ENCODE measurements at places on chromosomes 7 and 10. TPM values are rescaled to one million over a fixed set of nuclear protein-coding genes. Genes with fewer than 3 reads are reported as not detected.

The DENND2A gene
- 12.2 TPM for polyA plus RNA-seq

- H3K27ac ChIP-seq = no peak overlapping the region
- peaks cover 52% of the 10 kb centered on the region for H3K36me3 ChIP-seq
- no peaks in the 10 kb centered on the region for H3K27me3 ChIP-seq
- no peaks in the 10 kb centered on the region for H3K4me1 ChIP-seq
- no peak overlapping the region for H3K4me3 ChIP-seq
Observed at GRCh38 chr7:105131033-105131656, 117.1 kb downstream of the KMT2E start.

- no peak overlapping the region for H3K27ac ChIP-seq
- no peak overlapping the region for H3K4me3 ChIP-seq
- no peaks in the 10 kb centered on the region for H3K4me1 ChIP-seq
- no peak for DNase-seq
Observed at GRCh38 chr10:348456-348855, 213.2 kb downstream of the ZMYND11 start.

- H3K4me1 ChIP-seq = no peaks in the 10 kb centered on the region
- H3K4me3 ChIP-seq = no peak overlapping the region
- H3K27me3 ChIP-seq = no peaks in the 10 kb centered on the region
- no peak for DNase-seq
- no peaks in the 10 kb centered on the region for H3K36me3 ChIP-seq
- H3K27ac ChIP-seq = no peak overlapping the region
Observed at GRCh38 chr7:13028825-13029099, 341.3 kb downstream of the ARL4A start.

GRCh38 chr10:63670291-63670898, 149.2 kb downstream of the REEP3 start:
- no peaks in the 10 kb centered on the region for H3K4me1 ChIP-seq
- H3K36me3 ChIP-seq = no peaks in the 10 kb centered on the region
- peak; percentile 9 for DNase-seq
- H3K27ac ChIP-seq = no peak overlapping the region
- no peaks in the 10 kb centered on the region for H3K27me3 ChIP-seq
- no peak overlapping the region for H3K4me3 ChIP-seq

DNA sequence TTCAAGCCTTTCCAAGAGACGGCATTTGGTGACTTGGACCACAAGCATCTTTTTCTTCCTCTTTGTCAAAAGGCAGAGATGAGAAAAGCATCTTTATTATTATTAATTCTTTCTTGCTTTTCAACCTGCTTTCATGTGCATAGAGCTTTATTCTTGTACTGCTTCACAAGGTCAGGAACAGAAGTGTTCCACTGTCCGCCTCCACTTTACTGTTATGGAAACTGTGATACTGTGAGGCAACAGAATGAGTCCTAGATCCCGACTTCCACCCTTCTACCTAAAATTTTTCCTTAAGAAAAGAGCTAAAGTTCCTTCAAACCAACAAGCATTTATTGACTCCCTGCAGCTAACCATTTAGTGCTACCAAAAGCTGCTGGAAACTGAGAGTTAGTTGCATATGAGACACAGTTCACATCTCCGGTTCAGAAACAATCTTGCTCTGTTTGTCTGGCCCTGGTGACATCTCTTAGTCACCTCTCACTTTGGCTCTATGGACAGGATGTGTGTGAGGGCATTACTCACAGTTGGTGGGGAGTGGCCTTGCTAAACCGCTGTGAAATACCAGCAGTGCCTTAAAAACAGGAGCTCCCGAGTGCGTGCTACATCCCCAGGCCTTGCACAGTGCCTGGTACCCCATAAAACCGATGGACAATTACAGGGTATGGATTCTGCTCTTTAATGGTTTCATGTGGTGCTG, 77.1 kb upstream of the TRIL start:
- no peaks in the 10 kb centered on the region for H3K27me3 ChIP-seq
- H3K4me3 ChIP-seq = no peak overlapping the region
- no peaks in the 10 kb centered on the region for H3K4me1 ChIP-seq

The KCNMA1 gene
- polyA plus RNA-seq = 19.6 TPM

The GCK gene
- polyA plus RNA-seq = 2.3 TPM

- no peaks in the 10 kb centered on the region for H3K36me3 ChIP-seq
- H3K27me3 ChIP-seq = no peaks in the 10 kb centered on the region
- no peak for DNase-seq
- H3K4me3 ChIP-seq = no peak overlapping the region
Observed at GRCh38 chr10:36023939-36024338, 381.8 kb upstream of the FZD8 start.

DNA sequence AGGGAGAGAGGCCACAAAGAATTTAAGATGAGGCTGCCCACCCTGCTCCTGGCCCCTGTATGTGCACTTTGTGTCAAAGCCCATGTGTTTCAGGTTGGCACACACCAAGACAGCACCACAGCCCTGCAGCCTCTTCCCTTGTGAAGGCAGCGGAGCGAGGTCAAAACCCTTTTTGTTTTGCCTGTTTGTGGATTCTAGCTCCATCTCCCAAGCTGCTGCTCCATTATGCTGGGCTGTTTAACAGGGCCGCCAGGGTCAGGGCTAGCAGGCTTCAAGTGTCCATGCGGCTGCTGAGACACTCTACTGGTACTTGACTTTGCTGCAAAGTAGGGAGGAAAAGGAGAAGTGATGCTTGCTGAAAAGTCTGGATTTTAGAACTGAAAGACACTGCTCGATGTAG, 142.3 kb upstream of the EFCAB10 start:
- peaks cover 14% of the 10 kb centered on the region for H3K36me3 ChIP-seq
- no peak overlapping the region for H3K4me3 ChIP-seq
- H3K4me1 ChIP-seq = no peaks in the 10 kb centered on the region
- no peaks in the 10 kb centered on the region for H3K27me3 ChIP-seq
- H3K27ac ChIP-seq = no peak overlapping the region

DNA sequence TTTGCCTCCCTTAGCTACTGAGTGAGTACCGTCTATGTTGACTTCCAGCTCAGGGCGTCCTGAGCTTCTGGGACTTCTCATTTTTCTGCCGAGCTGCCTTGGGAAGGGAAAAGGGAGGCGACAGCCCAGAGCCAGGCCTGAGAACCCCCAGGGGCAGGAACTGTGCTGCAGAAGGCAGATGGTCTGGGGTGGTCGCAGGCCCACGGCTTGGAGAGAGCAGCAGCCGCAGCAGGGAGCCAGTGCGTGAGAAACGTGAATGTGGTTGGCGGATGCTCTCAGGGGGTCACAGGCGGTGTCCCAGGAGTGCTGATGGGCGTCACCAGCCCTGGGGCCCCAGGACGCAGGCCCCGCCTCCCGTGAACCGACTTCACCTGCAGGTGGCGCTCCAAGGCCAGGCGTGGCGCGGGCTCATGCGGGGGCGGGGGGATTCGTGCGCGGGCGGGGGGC, 9.2 kb upstream of the PWWP2B start:
- H3K4me3 ChIP-seq = peak overlapping the region; percentile 28
- peaks cover 2% of the 10 kb centered on the region for H3K27me3 ChIP-seq

- H3K36me3 ChIP-seq = no peaks in the 10 kb centered on the region
- no peak for DNase-seq
- H3K4me3 ChIP-seq = no peak overlapping the region
- peaks cover 21% of the 10 kb centered on the region for H3K4me1 ChIP-seq
Observed at GRCh38 chr7:73865738-73866445, 4.9 kb downstream of the TMEM270 start.

- no peaks in the 10 kb centered on the region for H3K27me3 ChIP-seq
- H3K4me3 ChIP-seq = no peak overlapping the region
- no peak overlapping the region for H3K27ac ChIP-seq
- no peaks in the 10 kb centered on the region for H3K36me3 ChIP-seq
- H3K4me1 ChIP-seq = no peaks in the 10 kb centered on the region
Observed at GRCh38 chr10:7519351-7519750, 108.5 kb upstream of the SFMBT2 start.

The CDC14C gene
- polyA plus RNA-seq = 0.06 TPM

- H3K4me3 ChIP-seq = no peak overlapping the region
- H3K4me1 ChIP-seq = no peaks in the 10 kb centered on the region
- DNase-seq = no peak
- H3K27ac ChIP-seq = no peak overlapping the region
Observed at GRCh38 chr10:47286116-47286505, 13.9 kb upstream of the GDF10 start.

The PSMA2 gene
- 136 TPM for polyA plus RNA-seq

DNA sequence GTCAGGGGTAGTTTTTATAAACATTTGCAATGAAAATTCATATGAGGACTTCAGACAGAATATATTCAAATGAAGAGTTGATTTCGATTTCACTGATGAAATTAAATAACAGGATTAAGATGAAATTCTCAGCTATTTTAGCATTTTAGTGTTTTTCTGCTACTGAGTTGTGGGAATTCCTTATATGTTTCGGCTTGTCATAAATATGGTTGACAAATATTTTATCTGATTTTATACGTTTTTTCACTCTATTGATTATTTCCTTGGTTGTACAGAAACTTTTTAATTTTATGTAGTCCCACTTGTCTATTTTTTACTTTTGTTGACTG, 14.6 kb upstream of the NME8 start:
- no peak overlapping the region for H3K27ac ChIP-seq
- no peaks in the 10 kb centered on the region for H3K27me3 ChIP-seq
- no peaks in the 10 kb centered on the region for H3K36me3 ChIP-seq

The PPP1R17 gene
- not detected for polyA plus RNA-seq

DNA sequence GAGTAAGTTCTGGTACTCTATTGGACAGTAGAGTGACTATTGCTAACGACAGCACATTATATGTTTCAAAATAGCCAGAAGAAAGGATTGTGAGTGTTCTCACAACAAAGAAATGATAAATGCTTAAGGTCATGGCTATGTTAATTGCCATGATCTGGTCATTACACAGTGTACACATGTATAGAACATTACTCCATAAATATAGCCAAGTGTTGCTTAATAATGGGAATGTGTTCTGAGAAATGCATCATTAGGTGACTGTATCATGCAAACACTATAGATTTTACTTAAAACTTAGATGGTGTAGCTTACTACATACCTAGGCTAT, 19.6 kb downstream of the EPC1 start:
- no peak for DNase-seq
- H3K4me3 ChIP-seq = no peak overlapping the region
- no peaks in the 10 kb centered on the region for H3K27me3 ChIP-seq

The OLAH gene
- polyA plus RNA-seq = not detected

DNA sequence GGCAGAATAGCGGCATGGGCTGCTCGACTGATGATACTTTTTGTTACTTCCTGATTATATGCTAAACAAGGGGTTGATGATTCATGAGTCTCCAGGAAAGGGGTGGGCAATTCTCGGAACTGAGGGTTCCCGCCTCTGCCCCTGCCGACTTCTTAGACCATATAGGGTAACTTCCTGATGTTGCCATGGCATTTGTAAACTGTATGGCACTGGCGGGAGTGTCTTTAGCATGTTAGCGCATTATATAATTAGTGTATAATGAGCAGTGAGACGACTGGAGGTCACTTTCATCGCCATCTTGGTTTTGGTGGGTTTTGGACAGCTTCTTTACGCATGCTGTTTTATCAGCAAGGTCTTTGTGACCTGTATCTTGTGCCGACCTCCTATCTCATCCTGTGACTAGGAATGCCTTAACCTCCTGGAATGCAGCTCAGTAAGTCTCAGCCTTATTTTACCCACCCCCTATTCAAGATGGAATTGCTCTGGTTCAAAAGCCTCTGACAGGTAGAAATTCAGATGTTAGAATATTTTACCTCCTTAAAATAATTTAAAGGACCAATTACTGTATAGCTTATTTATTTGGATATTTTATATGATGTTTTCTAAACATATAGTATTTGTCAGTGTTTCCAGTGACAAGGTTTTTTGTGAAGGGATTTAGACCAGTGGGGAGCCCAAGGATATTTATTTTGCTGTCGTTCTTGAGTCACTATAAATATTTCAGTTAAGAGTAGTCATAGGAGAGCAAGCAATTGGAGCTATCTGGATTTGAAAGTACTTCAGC, 90.1 kb upstream of the PIK3CG start:
- no peak overlapping the region for H3K4me3 ChIP-seq
- no peaks in the 10 kb centered on the region for H3K36me3 ChIP-seq
- H3K27me3 ChIP-seq = no peaks in the 10 kb centered on the region
- DNase-seq = no peak
- no peak overlapping the region for H3K27ac ChIP-seq
- H3K4me1 ChIP-seq = peaks cover 9% of the 10 kb centered on the region

DNA sequence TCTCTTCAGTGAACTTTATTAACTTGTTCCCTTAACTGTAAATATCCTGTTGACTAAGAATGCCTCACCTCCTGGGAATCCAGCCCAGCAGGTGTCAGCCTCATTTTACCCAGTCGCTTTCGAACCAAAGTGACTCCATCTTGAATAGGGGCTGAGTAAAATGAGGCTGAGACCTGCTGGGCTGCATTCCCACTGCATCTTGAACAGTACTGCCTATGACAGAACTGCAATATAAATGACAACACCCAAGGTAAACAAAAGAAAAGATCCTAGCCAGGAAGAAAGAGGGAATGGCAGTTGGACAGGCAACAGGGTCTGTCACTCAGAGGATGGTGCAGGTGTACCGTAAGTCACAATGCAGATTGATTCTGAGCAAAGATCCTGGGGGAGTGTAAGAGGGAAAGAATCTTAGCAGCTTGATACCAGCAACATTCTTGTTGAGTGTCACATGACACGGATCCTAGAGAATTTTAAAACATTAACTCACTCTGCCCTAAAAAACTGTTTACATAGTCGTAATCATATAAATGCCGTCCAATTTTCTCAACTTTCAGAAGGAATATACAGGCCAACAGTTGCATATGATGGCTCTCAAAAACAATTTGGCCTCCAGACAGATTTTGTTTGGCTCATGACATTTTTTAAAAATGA, 4.4 kb upstream of the FAM107B start:
- no peaks in the 10 kb centered on the region for H3K36me3 ChIP-seq
- no peak overlapping the region for H3K27ac ChIP-seq
- no peak overlapping the region for H3K4me3 ChIP-seq
- DNase-seq = peak; percentile 7
- H3K27me3 ChIP-seq = no peaks in the 10 kb centered on the region

DNA sequence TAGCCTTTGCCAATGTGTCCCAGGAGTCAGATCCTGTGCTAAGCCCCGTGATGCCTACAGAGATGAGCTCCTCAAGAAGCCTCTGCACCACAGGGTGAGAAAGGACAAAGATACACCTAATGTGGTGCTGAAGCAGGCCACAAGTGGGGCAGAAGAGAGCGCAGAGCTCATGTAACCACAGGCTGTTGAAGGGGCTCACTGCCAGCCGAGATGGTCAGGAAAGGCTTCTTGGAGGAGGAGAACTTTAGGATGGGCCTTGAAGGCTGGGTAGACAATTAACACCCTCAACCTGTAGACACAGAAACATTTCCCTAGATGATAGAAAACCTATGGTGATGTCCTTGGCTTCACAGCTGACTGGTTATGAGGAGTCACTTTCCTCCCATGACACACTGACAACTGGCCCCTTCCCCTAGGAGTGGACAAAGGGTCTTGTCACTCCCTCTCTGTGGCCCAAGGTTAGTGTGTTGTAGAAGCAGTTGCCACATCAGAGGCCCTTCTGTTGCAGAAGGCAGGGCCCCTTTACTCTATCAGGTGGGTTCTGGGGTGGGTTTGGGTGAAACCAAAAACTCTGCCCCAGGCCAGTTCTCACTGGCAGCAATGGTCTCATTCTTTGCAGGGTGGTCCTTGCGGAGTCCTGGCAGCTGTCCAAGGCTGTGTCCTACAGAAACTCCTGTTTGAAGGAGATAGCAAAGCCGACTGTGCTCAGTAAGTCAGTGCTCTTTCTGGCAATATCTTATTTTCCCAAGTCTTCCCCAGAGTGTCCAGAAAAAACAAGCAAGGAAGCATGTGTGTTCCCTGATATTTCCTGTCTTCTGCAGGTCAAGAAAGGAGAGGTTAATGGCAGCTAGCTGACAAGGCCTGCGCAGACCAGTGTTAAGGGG, 69.2 kb downstream of the MINDY4 start:
- no peak for DNase-seq
- no peak overlapping the region for H3K4me3 ChIP-seq
- peaks cover 41% of the 10 kb centered on the region for H3K36me3 ChIP-seq
- no peaks in the 10 kb centered on the region for H3K27me3 ChIP-seq
- H3K4me1 ChIP-seq = no peaks in the 10 kb centered on the region
- H3K27ac ChIP-seq = no peak overlapping the region

Measured in large intestine (tissue), 12 donors.